ENCODE measurements at places on chromosomes 2 and 18.

DNA sequence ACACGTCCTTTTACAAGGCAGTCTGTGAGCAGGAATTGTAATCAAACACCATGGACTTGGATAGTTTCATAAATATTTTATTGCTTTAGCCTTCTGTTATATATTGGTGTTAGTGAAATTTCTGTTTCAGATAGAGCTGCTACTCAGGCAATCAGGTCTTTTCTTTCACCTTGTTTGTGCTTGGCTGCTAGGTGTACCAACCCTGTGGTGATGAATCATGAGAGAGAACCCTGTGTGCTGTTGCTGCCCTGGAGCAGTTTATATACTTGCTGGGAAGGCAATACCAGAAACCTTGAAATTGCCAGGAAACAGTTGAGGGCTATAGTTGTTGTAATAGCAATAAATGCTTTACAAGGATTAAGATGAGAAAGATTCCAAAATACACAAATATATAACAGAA lies 84.5 kb downstream of the FSHR start:
- H3K36me3 ChIP-seq: no peaks in the 10 kb centered on the region
- H3K27ac ChIP-seq: no peak overlapping the region

DNA sequence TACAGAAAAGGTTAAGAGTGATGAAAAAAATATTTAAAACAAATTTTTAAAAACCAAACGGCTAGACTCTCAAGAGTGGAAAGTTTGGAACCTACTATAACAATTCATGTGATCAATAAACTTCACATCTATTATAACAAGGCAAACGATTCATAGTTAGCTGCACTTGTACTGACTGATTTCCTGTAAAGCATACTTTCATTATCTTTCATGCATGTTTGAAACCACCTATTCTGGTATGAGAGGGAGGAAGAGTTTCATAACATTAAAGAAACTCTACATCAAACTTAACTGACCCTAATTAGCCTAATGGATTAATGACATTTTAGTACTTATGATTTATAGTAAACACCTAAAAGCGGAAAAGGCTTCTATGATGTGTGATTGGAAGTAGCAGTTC lies 43.7 kb upstream of the VWC2L start:
- H3K27me3 ChIP-seq: no peaks in the 10 kb centered on the region
- no peak overlapping the region for H3K4me3 ChIP-seq

DNA sequence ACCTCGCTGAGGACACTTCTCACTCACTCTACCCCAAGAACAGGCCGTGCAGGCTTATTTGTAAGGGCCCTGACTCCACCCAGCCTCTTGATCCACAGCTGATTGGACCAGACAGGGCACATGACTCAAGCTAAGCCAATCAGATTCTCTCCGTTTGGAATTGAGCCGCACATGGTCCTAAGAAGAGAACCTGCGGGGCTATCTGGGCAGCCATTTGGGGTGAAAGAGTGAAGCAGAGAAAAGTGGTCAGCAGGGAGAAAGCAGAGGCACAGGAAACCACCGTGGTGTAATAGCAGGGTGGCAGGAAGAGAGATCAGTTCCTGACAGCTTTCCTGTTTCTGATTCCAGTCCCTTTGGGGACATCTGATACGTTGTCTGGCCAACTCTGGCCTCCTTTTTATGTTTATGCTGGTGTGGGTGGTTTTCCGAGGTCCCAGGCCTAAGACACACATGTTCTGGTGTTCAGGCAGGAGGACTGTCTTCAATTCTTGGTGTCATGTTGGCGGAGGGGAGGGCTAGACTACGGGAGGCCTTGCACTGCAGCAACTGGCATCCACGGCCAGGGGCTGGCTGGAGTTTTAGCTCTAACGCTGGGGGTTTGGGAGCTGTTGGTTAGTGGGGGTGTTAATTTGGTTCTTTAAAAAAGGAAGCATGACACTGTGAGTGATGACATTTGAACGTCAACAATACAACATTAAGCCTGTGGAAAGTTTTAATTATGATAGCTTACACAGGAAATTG lies 26.1 kb upstream of the SPTBN1 start:
- H3K36me3 ChIP-seq: no peaks in the 10 kb centered on the region
- H3K4me3 ChIP-seq: no peak overlapping the region
- no peaks in the 10 kb centered on the region for H3K27me3 ChIP-seq
- peaks cover 6% of the 10 kb centered on the region for H3K4me1 ChIP-seq
- no peak for DNase-seq

DNA sequence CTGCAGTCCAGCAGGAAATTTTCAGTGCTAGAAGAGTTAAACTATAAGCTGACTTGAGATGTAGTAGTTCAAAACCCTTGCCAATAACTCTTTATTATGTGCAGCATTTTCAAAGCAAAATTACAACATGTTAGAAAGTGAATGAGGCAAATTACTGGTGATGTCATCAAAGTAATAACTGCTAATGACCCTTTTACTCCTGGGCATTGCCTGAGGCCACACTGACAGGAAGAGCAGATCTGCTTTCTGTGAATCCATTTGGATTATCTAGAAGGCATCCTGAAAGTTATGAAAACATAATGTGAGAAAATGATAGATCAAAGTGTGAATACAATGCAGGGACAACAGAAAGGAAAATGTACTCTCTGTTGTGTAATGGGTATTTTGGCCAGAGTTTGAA lies 139.6 kb upstream of the TRIB2 start:
- no peaks in the 10 kb centered on the region for H3K27me3 ChIP-seq
- H3K4me3 ChIP-seq: no peak overlapping the region
- H3K36me3 ChIP-seq: no peaks in the 10 kb centered on the region

DNA sequence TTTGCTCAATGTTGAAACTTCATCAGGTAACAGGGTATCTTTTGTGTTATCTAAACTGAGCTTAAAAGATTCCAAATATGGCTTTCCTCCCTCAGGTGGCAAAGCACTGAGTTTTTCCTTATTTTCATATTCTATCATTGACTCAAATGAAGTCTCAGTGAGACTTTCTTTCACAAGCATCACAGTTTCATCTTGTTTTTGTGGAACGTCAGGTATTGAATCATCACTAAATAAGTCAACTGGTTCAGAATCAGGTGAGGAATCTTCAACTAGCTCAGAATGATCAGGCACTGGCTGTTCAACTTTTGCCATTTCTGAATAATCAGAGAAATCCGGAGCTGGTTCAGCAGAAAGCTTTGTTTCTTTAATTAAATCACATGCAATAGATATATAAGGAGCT lies 24.6 kb downstream of the RTN4 start:
- H3K27me3 ChIP-seq: no peaks in the 10 kb centered on the region
- H3K4me1 ChIP-seq: peaks cover 7% of the 10 kb centered on the region
- no peak for DNase-seq
- peaks cover 8% of the 10 kb centered on the region for H3K36me3 ChIP-seq

DNA sequence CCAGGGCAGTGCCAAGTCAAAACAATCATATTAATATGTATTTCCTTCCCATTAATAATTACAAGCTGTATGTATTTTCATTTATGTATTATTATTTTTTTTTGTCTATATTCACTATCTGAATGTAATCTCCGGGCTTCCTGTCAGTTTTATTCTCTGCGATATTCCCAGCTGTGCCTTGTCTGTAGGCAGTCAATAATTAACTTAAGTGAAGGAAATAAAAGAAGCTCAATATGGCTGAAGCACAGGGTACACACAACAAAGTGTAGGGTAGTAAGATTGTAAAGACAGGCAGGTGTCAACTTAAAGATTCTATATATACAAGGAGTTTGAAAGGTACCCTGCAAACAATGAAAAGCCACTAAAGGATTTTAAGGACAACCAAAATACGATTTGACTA lies 122.9 kb downstream of the ROCK1 start:
- peaks cover 18% of the 10 kb centered on the region for H3K36me3 ChIP-seq
- no peak overlapping the region for H3K27ac ChIP-seq
- H3K4me1 ChIP-seq: peaks cover 2% of the 10 kb centered on the region
- H3K4me3 ChIP-seq: no peak overlapping the region
- no peak for DNase-seq

DNA sequence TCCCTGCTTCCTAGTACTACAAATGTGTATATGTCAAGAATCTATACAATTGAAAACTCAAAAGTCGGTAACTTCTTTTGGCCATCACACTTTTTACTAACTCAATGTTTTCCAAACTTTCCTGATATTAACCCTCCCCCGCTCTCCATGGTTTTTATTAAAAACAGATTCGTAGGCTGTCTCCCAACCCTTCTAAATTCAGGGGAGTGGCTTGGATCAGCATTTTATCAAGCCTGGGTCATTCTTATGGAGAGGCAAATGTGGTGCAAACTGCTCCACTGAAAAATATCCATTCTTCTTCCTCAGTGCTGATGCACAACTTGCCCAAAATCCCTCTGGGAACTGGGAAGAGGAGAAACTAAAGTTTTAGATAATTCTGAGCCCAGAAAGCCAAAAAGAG lies 134.2 kb downstream of the RIF1 start:
- H3K27ac ChIP-seq: no peak overlapping the region
- no peak for DNase-seq
- H3K27me3 ChIP-seq: no peaks in the 10 kb centered on the region
- H3K4me3 ChIP-seq: no peak overlapping the region

DNA sequence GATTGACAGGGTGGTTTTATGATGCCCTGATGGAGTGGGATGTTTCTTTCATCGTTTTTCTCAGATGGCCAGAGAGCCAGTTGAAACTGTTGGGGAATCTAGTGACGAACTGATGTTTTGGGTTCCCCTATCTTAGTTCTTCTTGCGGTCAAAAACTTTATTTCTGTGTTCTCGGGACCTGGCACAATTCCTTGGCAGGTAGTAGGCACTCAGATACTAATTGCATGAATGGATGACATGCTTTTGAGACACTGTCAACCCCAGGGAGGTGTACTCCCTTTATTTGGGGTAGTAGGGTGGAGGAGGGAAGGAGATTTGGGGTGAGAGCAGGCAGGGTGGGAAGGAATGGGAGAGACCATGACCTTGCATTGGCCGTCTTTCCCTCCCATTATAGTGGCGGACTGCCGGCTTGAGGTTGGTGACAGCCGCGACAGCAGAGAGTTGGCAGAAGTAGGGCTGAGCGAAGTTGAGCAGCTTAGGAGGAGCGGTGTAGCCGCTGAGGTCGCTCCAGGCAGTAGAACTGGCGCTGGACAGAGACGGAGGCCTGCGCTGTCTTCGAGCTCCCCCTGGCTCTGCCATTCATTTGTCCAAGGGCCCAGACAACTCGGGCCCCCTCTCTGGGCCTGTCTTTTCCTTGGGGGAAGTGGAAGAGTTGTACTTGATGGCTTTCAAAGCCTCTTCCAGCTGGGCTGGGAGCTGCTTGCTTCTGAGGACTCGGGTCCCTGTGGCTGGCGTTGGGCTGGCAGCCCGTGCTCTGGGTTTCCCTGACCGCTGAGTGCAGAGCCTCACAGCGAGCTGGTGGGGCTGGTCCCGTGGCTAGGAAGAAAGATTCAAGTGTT lies 2.6 kb downstream of the TET3 start:
- H3K27me3 ChIP-seq: no peaks in the 10 kb centered on the region
- peak; percentile 36 for DNase-seq
- H3K36me3 ChIP-seq: peaks cover 60% of the 10 kb centered on the region
- H3K4me1 ChIP-seq: peaks cover 62% of the 10 kb centered on the region
- peak overlapping the region; percentile 86 for H3K4me3 ChIP-seq
- peak overlapping the region; percentile 90 for H3K27ac ChIP-seq

GRCh38 chr2:220246386-220246785 lies 619.0 kb downstream of the SLC4A3 start:
- H3K27ac ChIP-seq: no peak overlapping the region
- no peaks in the 10 kb centered on the region for H3K4me1 ChIP-seq
- no peaks in the 10 kb centered on the region for H3K36me3 ChIP-seq
- DNase-seq: no peak
- no peak overlapping the region for H3K4me3 ChIP-seq
- H3K27me3 ChIP-seq: no peaks in the 10 kb centered on the region

- no peak overlapping the region for H3K4me3 ChIP-seq
- no peaks in the 10 kb centered on the region for H3K4me1 ChIP-seq
- no peaks in the 10 kb centered on the region for H3K36me3 ChIP-seq
- H3K27ac ChIP-seq: no peak overlapping the region
- peaks cover 4% of the 10 kb centered on the region for H3K27me3 ChIP-seq
These were observed 137.9 kb upstream of the RAB12 start for GRCh38 chr18:8471372-8471771.

- peaks cover 23% of the 10 kb centered on the region for H3K36me3 ChIP-seq
- H3K4me3 ChIP-seq: no peak overlapping the region
- no peak overlapping the region for H3K27ac ChIP-seq
- no peaks in the 10 kb centered on the region for H3K4me1 ChIP-seq
- H3K27me3 ChIP-seq: no peaks in the 10 kb centered on the region
These were observed 96.7 kb downstream of the PMS1 start for GRCh38 chr2:189880832-189881492.

DNA sequence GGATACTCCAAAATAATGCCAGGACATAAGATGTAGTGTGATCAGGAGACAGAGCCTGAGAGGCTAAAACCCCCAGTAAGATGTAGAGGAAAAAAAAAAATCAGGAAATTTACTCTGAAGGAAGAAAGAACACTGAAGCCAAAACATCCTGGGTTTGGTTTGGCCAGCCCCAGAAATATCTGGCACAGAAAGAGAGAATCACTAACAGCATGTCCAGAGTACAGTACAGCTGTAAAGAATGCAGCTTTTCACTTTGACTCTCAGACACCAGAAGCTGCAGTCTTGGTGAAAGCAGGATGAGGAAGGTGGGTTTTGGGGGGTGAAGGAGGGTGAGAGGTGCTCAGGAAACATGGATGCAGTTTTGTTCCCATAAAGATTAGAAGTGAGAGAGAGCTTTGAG lies 1577.7 kb upstream of the ACVR2A start:
- H3K36me3 ChIP-seq: no peaks in the 10 kb centered on the region
- H3K4me1 ChIP-seq: no peaks in the 10 kb centered on the region
- no peaks in the 10 kb centered on the region for H3K27me3 ChIP-seq
- H3K4me3 ChIP-seq: no peak overlapping the region
- no peak for DNase-seq
- no peak overlapping the region for H3K27ac ChIP-seq

- DNase-seq: no peak
- no peaks in the 10 kb centered on the region for H3K27me3 ChIP-seq
- no peak overlapping the region for H3K27ac ChIP-seq
- peaks cover 21% of the 10 kb centered on the region for H3K36me3 ChIP-seq
- no peak overlapping the region for H3K4me3 ChIP-seq
- H3K4me1 ChIP-seq: peaks cover 19% of the 10 kb centered on the region
These were observed 17.9 kb downstream of the LPIN1 start for GRCh38 chr2:11764359-11764758.

GRCh38 chr2:231258701-231259100 lies 60.3 kb downstream of the ARMC9 start:
- no peak overlapping the region for H3K27ac ChIP-seq
- H3K4me1 ChIP-seq: peaks cover 4% of the 10 kb centered on the region
- H3K36me3 ChIP-seq: no peaks in the 10 kb centered on the region
- DNase-seq: no peak

GRCh38 chr2:7703048-7703447 lies 785.8 kb downstream of the RNF144A start:
- peaks cover 6% of the 10 kb centered on the region for H3K4me1 ChIP-seq
- no peak for DNase-seq
- H3K27ac ChIP-seq: no peak overlapping the region
- H3K36me3 ChIP-seq: no peaks in the 10 kb centered on the region
- no peaks in the 10 kb centered on the region for H3K27me3 ChIP-seq

GRCh38 chr2:12424809-12425208 lies 291.9 kb upstream of the TRIB2 start:
- no peak for DNase-seq
- H3K27ac ChIP-seq: no peak overlapping the region
- no peaks in the 10 kb centered on the region for H3K36me3 ChIP-seq
- H3K27me3 ChIP-seq: no peaks in the 10 kb centered on the region
- peaks cover 2% of the 10 kb centered on the region for H3K4me1 ChIP-seq
